ENCODE measurements at places on chromosomes 3 and 15. TPM values are rescaled to one million over a fixed set of nuclear protein-coding genes. Genes with fewer than 3 reads are reported as not detected.
A peak's percentile ranks its signal among the peaks of the same experiment; 100 is the strongest.

GRCh38 chr15:77482570-77482969 is 61.9 kb downstream of the HMG20A start:
- peak; percentile 72 for DNase-seq

DNA sequence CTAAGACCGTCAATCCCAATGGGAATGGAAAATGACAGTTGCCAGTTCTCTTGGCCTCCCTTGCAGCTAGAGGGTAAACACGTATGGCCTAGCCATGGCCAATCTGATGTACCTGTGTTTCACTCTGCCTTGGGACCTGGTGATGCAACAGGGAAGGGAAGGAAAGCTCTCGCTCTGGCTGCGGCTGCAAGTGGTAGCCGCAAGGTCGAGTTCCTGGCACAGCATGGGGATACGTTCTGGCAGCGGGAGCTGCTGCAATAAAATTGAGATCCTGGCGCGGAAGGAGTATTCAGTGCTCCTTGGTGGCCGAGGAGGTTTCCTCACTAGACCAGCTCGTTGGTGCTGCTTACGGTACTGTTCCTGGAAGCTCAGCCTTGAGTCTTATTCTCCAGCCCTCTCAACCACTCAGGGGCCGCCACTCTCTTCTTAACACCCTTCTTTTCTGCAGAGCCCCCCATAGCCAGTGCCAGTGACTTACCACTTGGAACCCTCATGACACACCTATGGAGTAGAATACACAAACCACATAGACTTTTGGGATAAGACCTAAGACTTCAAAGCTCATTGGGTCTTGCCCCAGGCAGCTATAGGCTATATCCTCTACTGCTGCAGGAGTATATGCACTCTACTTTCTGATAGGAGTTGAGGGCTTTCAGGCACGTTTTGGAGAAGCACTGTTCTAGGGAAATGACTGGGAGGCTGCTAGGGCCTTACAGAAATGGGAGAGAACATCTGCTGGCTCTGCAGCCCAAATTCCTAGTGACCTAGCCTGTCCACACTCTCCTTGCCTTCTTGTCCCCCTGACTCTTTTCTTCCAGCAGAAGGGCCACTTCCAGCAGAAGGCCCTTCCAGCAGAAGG is 2.7 kb downstream of the KY start:
- no peak for DNase-seq

GRCh38 chr15:89806210-89806558 is 8.5 kb downstream of the ANPEP start:
- no peak for DNase-seq

DNA sequence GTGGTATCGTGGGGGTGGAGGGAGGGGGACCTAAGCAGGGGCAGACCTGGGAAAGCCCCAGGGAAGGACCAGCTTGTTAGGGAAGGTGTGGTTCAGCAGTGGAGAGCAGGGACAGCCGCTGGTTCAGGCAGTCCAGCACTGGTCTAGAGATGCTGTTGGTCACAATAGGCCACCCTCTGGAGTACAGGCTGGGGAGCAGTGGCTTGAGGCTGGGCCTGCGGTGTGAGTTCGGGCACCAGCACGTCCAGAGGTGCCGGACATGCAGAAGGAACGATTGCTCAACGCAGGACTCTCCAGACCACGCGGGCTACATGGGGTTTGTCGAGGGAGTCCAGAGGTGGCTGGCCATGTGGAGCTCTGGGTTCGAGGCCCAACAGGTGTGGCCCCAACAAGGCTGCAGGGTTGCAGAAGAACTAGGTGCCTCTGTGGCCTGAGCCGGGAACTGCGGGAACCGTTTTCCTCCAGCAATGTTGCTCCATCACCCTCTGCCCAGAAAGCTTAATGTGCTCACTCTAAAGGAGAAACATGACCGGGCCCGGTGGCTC is 143.9 kb downstream of the APBA2 start:
- no peak for DNase-seq

DNA sequence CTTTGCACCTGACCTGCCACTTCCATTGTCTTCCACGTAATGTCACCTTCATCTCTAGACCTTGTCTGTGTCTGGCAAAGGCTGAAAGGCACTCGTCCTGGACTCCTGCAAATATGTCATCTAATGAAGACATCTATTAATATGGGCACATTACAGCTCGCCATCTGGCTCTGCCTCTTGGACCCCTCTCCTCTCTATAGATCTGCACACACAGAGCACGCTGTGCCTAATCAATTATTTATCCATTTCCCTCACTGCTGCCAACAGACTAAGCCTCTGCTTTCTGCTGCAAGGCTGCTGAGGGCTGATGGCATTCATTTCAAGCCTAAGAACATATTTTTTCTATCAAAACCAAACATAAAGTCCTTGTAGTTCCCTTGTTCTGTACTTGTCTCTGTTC is 573.0 kb downstream of the TUSC7 start:
- DNase-seq = no peak

FBXO40 gene
- total RNA-seq = not detected

HDAC11 gene
- 17.4 TPM for total RNA-seq

DNA sequence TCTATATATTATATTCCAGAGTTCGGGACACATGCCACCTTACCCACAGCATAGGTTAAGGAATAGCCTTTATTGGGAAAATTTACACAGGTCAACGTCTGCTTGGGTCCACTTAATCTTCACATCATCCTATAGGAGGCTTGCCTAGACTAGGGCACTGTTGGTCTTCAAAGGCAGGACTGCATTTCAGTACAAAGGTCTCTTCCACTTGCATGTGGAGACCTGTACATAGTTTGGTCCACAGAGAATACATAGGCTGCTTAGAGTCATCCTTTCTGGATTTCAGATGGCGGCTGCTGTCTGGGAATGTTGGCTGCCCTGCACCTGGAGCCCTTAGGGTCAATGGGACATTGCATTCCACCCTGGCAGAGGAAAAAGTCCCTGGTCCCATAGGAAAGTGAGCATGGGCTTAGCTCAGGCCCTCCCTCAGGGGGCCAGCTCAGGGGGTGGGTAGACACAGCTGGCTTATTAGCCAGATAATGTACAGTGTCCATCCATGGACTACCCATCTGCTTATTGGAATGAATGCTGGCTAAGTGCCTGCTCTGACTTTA is 75.3 kb upstream of the TGFBR2 start:
- DNase-seq = no peak

DNA sequence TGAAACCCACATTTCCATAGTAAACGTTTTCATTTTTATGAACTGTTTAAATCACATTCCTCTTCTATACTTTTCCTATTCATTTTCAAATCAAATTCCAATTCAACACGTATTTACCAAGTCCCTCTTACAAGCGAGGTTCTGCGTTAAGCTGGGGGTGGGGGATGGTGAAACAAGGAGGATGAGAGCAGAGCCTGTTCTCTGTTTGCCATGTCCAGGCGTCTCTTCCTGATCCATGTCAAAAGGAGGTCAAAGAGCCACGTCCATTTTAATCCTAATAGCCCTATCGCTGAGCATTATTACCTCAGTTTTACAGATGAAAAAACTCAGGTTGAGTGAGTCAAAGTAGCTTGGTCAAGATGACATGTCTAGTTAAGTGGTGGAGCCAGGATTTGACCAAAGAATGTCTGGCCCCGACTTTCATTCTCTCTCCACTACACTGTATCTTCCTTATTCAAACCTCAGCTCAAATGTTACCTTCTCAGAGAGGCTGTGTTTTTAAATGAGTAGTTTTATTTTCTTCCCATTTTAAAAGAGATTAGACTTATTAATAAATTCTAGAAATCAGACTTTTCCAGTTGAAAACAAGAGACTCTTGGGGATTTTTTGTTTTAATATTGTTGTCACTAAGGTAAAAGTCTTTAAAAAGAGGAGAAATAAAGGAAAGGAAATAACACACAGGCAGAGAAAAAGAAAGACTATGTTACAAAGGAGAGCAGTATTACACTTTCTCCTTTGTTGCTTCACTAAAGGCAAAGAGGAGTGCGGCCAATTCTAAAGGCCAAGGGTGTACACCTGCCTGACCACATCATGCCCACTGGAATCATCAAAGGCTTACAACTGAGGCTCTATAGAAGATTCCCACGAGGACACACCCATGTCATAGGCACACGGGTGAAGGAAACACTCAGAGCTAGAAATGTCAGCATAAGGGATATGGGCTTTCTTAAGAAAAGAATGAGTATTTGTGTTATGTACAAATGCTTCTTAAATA is 42.4 kb downstream of the MYO5A start:
- no peak for DNase-seq

PSMA4 gene
- 579 TPM for total RNA-seq

NEK10 gene
- total RNA-seq = 8.4 TPM

GRCh38 chr3:46539443-46540005 is 26.6 kb downstream of the LRRC2 start:
- DNase-seq = no peak

GNAT1 gene
- not detected for total RNA-seq

LZTFL1 gene
- total RNA-seq = 20.3 TPM

LRRC57 gene
- total RNA-seq = 14.6 TPM

DNA sequence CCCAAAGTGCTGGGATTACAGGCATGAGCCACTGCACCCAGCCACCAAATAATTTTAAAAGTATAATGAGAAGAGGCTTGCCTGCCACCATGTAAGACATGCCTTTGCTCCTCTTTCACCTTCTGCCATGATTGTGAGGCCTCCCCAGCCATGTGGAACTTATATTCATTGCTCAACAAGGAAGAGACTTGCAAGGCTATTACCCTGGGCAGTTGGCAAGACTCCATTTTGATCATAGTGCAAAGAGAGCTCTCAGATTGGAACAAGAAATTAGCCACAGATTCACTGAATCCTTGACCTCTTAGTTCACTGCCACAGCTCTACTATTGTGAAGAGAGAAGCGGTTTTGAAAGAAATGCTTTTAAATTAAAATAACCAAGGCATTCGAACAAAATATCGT is 6.1 kb downstream of the SCAP start:
- no peak for DNase-seq

GRCh38 chr15:88375234-88375927 is 91.8 kb downstream of the MRPL46 start:
- peak; percentile 53 for DNase-seq

POPDC2 gene
- not detected for total RNA-seq

DNA sequence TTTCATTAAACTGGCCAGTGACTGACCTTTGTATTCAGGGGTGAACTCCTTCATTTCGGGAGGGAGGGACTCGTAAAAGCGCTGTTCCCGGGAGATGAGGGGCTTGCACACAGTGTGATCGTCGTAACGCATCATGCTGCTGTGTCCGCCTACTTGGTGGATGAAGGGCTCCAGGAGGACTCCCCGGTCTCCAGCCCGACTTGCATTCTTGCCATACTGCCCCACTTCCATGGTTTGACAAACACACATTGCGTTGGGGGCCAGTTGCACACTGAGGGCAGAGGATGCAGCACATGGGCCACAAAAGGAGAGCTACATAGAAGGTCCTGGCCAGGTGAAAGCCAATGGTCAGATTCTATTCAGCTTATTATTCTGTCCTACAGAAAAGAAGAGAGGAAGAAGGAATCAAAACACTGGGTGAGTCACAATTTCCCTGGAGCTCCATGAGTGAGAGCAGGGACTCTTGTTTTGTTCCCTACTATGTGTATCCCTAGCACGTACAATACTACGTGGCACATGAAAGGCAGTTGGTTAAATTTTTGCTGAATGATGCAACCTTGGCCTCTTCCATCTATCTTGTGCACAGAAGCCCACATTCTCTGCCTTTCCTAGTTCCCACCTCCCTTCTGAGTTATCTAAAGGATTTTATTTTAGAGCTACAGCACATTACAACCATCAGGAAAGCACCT is 24.2 kb upstream of the GMPPB start:
- DNase-seq = peak; percentile 45

DNA sequence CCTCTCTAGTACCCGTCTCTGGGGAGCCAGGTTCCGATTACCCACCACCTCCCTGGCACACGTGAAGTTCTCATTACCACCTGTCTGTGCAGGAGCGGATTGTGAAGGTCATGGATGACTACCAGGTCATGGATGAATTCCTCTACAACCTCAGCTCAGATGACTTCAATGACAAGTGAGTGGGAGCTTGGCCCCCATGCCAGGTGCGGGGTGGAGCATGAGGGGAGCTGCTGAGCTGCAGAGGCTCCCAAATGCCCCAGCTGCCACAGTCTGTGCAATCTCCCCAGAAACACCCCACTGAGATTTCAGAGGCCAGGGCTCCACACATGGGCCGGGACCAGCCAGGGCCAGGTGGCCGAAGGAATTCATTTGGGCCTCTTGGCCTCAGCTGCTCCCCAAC is 34.3 kb downstream of the DNAH1 start:
- DNase-seq = no peak

CGNL1 gene
- 4.7 TPM for total RNA-seq

DNA sequence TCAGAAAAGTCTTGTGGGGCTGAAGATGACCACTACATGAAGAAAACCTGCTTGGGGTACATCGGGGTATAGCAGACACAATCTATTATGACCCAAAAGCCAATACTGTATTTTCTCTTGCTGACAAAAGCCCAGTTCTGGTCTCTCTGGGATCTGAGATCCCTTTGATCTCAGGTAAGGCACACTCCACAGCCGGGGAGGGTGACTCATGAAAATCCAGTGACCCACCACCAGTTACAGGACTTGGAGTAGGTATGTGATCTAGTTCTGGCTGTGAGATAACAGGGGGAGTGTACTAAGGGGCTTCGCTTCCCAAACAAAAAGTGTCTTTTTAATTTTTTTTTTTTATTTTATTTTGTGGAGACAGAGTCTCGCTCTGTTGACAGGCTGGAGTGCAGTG is 193.3 kb downstream of the STT3B start:
- DNase-seq = no peak

DNA sequence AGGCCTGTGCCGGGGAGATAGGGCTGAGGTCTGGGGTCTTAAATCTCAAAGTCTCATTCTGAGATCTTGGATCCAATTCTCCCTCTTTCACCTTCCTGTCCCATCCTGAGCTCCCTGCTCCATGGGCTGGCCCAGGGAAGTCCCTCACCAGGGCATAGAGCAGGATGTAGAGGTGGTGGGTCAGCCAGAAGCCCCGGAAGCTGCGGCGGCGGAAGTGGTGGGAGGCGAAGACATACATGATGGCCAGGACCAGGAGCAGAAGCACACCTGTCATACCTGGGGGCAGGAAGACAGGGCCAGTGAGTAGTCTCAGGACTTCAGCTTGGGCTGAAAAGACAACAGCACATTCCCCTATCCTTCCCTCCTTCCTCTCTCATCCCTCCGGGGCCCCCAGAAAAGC is 16.5 kb downstream of the DUOX2 start:
- DNase-seq = no peak

- no peak for DNase-seq
These were observed 94.2 kb upstream of the IL12A start for GRCh38 chr3:159894386-159894785.

SMCO1 gene
- not detected for total RNA-seq

ATG3 gene
- total RNA-seq = 136 TPM

SHF gene
- not detected for total RNA-seq

GRCh38 chr3:56917361-56918110 is 115.8 kb upstream of the ARHGEF3 start:
- no peak for DNase-seq

Measured in A172 (cell line).